ENCODE measurements at places on chromosomes 1 and 21.

DNA sequence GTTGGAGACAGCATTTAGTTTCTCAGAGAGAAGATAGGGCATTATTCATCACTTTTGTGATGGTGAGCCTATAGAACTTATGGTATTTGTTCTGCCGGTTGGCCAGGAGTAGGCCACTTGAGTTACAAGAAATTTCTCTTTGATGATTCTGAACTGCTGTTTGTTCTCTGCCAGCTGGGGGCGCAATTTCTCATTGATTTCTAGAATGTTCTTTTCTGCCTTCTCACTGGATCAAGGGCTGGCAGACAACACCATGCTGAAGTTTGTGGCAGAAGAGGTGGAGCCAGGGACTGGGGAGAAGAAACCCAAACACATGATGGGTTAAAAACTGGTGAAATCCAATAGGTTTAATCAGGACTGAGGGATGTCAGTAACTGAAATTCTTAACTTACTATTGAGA lies 360.6 kb downstream of the FAM72C start:
- no peak for DNase-seq

- no peak for DNase-seq
These were observed 9.2 kb downstream of the PADI6 start for GRCh38 chr1:17381161-17381560.

DNA sequence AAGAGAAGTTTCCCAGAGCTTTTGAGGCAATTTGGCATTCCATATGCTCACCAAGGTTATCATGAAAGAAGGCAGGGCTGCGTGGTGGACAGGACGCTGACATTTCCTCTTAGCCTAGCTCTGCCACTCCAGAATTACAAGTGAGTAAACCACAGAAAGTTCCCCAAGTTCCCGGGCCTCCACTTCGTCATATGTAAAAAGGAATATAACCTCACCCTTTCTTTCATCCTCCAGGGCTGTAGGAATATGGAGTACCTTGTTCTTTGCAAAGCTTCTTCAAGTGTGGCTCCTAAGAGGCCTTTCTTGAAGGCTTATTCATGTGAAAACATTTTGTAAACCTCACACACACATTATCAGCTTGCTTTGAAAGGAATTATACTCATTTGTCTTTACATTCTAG lies 210.2 kb downstream of the GREM2 start:
- DNase-seq = no peak

- no peak for DNase-seq
These were observed 19.9 kb downstream of the AGPAT3 start for GRCh38 chr21:43884861-43885417.

DNA sequence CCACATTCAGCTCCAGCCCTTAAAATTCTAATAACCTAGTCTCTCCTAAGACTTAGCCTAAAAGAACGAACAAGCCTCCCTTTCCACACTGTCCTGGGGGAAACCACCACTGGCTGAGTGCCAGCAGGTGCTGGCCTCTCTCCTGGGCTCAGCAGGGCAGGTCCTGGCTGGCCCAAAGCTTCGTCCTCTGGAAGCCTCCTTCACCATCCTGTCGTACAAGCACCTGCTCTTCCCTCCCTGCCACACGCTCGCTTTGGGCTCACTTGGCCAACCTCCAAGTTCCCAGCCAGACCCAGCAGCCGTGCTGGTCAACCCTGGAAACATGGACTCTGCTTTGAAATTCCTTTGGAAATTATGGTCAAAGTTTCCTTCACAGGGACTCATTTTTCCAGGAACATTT lies 58.2 kb upstream of the SLC25A33 start:
- DNase-seq = no peak

Measured in heart right ventricle (tissue), 16 donors.